Cardiac fibroblast (primary cell): ENCODE measurements at places on chromosomes 16 and 17.

GRCh38 chr17:27588354-27588753, 42.6 kb upstream of the LGALS9 start:
- DNase-seq = no peak

DNA sequence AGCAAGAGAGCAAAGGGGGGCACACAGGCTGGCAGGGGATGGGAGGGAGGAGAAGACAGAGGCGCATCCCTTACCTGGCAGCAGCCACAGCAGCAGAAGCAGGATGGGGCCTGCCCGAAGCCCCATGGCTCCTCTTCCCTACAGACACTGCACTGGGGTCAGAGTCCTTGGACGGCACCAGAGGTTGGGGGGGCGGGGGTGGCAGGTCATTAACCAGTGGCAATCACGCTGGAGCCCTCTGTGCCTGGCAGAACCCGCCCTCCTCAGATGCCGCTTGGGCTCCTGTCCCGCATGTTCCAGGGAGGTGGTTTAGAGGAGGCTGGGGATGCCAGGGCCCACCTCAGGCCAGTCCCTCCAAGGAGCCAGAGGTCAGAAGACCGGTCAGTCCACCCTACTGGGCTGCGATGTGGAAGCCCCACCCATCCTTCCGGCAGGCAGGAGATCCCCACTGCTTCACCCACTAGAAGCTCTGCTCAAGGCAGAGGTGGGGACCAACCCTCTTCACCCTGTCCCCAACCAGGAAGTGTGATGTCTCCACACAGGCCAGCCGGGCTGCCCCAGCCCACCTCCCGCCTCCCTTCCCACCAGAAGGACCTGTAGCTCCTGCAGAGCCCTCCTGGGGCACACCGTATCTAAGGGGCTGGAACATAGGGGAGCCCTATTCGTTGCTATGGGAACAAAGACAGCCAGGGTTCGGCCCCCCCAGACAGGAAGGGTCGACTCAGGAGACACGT, 11.7 kb downstream of the ZG16B start:
- DNase-seq = no peak

GRCh38 chr16:22912654-22913053, 98.7 kb downstream of the HS3ST2 start:
- no peak for DNase-seq

DNA sequence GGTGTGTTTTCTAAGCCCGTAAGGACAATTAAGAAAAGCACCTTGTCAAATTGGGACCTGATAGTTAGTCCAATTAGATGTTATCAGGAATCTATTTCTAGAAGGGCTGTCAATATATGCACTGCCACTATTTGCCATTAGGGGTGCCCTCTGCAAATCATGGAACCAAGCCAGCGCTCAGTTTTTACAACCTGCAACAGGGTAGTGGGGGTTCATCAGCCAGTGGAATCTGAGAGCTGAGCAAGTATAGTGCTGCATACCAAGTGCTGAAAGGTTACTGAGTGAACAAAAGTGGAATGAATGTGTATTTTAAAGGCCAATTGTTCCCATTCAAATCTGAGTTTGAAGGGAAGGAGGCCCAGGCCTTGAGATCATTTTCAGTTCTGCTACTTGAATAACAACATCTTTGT, 10.4 kb downstream of the PRR11 start:
- DNase-seq = peak; percentile 42

DNA sequence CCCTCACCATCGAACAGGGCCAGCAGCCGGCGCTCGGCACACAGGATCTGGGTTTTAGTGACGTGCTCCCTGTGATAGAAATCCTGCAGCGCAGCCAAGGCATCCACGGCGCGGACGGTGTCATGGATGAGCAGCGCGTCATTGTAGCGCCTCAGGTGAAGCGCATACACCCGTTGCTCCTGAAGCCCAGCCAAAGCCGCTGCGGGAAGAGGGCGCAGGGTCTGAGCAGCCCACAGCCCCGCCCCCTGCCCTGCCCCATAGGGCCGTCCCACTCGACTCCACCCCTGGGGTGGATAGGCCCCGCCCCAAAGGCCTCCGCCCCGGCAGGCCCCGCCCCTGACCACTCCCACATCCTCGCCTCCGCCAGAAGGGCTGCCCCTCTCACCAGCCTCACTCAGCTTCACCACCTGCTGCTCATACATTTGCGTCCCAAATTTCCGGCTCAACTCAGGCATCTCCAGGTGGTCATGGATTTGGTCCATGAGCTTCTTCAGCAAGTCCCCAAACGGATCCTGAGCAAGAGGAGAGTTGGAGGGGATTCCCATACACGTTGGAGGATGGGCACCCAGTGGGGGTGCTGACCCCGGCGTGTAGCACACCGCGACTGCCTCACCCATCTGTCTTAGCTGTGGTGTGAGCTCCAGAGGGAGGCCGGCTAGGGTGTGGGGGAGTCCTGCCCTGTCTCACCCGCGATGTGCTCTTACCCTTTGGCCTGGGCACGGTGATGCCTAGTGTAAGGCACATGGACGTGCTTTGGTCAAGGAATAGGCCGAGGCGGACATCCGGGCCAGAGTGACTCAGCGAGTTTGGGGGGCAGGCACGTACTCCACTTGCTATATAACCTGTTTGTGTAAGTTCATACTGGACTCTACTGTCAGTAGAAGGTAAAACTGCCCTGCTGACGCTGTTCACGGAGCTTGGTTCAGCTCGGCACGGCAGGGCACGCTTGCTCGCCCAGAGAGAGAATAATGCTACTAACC, 4.6 kb downstream of the DHX58 start:
- DNase-seq = no peak

DNA sequence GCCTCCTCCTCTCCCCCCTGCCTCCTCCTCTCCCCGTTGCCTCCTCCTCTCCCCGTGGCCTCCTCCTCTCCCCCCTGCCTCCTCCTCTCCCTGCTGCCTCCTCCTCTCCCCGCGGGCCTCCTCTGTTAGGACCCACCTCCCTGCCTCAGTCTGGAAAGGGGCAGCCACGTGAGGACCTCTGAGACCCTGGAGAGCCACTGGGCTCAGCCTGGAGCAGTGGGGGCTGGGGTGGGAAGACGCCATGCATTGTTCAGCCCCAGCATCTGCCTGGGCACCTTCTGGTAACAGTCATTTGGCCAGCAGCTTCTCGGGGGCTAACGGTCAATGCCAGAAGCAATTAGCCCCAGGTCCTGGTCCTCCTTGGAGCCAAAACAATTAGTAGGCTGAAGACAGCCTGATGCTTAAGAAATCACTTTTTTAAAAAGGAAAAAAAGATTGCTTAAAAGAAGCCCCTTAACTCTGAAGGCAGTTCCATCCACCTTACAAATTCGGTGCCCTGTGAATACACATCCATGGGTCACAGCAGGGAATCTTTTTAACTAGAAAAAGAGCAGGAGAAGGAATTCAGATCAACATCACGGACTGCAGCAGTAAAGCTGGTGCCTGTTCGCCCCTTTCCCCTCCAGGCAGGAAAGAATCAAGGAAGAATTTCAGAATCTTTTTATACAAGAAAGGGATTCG, 29.8 kb downstream of the NXN start:
- no peak for DNase-seq
